A375 (cell line): ENCODE measurements at places on chromosomes 11 and 22. TPM values are rescaled to one million over a fixed set of nuclear protein-coding genes. Genes with fewer than 3 reads are reported as not detected.

ALKBH8 gene
- total RNA-seq = 11.5 and 13.8 TPM in 2 replicates

MS4A6A gene
- not detected in 2 replicates for total RNA-seq

IZUMO1R gene
- total RNA-seq = not detected in 2 replicates

DDX25 gene
- 0.04 TPM in 1 of 2 replicates, not detected in the other for total RNA-seq

CXCR5 gene
- total RNA-seq = not detected in 2 replicates
